ENCODE measurements at places on chromosomes 11 and 22.

DNA sequence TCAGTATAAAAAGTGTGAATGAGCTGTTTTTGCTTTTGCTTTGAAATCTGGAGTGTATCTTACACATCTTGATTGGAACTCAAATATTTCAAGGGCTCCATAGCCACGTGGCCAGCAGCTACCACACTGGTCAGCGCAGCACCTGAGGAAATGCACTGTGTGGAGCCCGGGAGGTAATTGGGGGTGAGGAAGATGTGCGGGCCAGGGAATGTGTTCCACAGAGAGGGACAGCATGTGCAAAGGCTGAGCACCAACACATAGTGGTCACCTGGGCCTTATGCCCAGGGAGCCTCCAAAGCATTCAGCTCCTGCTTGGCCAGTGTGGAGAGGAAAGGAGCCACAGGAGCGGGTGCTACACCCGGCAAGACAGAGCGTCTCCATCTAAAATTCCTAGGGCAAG, 20.8 kb downstream of the RELT start:
- no peak for DNase-seq

DNA sequence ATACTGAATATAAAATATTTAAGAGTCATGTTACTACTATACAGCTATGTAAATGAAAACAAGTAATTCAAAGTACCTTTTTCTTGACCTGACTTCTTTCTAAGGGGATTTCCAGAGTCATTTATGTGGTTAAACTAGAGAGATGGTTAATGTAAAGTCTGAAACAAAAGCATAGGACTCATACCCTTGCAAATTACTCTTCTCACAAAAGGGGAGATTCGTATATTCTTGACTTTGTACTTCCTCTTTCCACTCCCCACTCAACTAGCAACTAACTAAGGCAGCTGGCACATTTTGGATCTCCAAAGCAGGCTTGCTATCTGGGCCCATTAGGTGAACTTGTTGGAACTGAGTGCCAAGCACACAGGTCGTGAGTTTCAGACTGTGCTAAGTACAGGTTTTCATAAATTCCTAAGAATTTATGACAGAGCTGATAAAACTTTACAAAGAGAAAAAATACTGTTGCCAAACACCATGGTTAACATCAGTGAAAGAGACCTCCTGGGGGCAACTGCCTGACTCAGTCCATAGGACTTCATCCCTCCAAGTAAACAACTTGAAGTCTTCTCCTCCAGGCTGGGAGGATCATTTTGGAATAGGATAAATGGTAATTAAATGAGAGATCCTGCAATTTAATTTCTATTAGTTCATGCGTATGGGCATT, 77.0 kb upstream of the DDI1 start:
- DNase-seq = no peak

DNA sequence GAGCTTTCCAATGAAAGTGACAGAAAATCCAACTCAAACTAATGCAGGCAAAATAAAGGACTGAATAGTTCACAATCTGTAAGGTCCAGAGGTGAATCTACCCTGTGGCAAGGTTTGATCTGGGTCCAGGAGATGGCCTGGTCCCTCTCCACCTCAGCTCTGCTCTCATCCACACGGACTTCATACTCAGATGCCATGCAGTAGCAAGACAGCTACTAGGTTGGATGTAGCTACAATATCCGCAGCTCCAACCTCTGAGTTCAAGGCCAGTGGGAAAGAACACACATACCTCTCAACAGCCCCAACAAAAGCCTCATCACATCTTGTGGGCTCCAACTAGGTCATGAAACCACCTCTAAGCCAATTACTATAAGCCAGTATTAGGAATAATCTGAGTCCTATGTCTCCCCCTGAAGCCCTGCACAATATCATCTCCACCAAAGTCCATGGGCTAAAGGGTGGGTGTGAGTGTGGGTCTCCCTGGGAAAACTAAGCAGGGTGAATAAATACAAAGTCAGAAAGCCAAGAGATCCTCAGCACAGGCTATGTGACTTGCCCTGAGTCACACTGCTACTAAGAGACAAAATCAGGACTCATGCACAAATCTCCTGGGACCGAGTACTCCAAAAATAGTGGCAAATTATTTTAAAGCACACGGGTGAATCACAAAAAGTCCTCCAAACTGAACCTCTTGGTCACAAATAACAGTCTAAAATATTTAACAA, 78.8 kb downstream of the LARGE1 start:
- no peak for DNase-seq

DNA sequence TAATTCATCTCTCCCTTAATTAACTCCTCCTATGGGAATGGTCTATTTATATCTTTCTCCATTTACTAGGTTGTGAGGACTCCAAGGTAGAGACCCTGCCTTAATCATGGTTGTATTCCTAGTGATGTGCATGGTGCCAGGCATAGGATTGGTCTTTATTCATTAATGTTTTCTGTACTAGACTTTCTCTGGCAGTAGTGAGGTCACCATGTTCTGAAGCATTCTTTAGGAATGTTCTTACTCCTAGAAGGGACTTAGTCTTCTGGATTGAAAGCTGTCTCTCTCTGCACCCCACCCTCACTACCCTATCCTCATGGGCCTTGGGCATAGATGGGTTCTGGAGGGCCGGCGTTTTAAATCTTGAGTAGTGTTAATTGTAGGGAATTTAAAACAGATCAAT, 10.6 kb upstream of the INSC start:
- no peak for DNase-seq

DNA sequence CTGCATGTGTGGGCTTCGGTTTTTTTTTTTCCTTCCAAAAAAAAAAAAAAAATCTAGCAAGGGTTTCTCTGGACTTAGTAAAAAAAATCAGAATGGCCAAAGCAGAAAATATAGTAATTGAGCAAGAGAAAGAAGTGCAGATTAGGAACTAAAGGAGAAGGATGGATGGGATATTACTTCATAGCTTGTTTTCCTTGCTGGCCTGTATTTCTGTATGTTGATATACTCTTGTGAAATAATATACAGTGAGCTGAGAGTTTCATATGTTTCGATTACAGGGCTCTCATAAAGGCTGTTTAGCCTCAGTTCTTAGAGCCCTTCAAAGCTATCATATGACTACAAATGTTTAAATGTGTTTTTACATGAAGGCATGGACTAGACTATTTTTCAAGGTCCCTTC, 34.3 kb upstream of the NFRKB start:
- no peak for DNase-seq
